Adipocyte (in vitro differentiated cells): ENCODE measurements at places on chromosomes 1 and 21.

DNA sequence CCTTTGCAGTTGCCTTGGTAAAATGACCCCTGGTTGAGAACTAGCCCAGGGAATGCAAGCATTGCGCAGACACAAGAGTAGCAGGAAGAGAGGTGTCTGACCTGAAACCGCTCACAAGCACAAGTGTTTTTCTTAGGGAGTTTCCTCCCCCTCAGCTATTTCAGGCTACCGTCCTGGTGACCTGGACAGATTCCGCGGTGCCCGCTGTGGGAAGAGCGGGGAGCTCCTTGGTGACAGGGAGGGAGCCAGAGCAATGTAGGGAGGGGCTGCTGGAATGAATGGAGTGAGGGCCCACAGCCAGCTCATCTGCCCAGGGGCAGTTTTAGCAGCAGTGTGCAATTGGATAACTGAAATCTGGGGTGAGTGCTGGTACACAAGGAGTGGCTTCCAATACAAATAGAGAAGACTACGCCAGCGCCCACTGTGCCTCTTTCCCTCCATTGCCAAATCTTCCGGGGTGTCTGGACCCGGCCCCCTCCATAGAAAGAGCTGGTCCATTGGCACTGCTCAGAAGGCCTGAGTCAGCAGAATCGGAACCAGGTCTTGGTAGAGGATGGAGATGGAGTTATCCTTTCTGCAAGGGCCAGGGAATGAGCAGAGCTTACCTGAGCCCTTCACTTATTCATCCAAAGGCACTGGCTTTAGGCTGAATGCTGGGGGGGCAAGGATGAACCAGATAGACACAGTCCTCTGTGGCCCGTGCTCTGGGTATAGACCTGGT lies 82.8 kb downstream of the TRABD2B start:
- DNase-seq = no peak

DNA sequence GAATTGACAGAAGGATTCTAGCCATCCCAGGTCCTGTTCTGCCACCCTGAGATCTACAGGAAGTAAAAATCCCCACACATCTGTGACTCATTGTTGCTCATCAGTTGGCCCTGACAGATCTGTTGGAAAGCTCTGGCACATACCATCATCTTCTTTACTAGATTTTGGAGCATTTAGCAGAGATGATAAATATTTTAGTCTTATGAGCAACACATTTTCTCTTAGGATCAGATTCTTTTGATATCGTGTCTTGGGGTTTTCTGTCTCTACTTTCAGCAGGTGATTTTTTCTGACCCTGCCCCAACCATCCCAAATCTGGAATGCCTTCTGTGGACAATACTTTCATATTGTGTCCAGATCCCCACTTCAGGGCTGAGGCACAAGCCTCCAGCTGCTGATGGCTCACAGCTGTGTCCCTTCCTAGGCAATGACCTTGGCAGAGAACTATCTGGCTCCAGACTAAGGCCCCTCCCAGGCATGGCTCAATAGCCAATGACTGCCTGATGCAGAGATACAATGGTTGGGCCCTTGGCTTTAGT lies 102.8 kb downstream of the GDAP2 start:
- peak; percentile 75 for DNase-seq

DNA sequence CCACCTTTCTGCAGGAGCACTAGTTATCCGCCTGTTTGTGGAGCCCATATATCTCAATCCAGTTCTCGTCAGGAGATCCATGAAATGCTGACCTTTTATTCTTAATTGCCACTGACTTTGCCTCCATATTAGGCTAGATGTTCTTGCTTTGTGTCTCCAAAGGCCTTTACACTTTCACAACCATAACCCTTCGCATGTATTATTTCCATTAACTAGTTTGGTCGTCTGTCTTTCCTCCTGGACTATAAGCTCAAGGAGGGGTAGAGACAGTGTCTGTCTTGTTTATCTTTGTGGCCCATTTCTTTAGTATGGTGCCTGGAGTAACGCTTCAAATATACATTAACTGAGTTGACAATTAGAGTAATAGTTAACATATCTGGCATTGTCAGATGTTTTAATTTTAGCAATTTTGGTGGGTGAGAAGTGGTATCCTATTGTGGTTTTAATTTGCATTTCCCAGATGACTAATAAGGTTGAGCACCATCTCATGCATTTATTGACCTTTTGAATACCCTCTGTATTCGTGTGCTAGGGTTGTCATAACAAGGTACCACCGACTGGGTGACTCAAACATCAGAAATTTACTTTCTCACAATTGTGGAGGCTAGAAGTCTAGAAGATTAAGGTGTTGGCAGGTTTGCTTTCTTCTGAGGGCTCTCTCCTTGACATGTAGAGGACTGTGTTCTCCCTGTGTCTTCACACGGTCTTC lies 21.7 kb upstream of the IL12RB2 start:
- DNase-seq = no peak

DNA sequence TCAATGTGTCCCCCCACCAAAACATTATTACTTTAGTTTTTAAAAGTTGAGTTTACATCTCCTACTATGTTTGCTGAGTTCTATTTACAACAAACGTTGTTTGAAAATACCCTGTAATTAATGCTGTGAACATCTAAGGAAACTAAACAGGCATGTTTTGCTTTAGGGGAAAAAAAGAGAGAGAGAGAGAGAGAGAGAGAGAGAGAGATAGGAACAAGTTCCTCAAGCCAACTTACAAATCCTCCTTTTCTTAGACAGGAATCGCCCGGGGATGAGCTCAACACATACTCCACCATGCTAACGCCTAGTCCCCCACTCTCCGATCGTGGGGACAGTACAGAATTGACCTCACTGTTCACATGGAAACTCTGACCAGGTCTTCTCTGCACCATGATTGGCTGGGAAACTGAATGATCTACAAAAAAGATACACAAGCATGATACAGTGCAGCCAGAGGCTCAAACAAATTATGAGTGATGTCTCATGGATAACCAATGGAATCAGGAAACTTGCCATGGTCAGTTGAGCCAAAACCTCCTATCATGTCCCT lies 59.8 kb downstream of the PUM1 start:
- DNase-seq = no peak

GRCh38 chr1:188027613-188028012 lies 1198.9 kb downstream of the PLA2G4A start:
- DNase-seq = peak; percentile 83

- DNase-seq = no peak
These were observed 27.8 kb downstream of the AVPR1B start for GRCh38 chr1:206089341-206089740.

DNA sequence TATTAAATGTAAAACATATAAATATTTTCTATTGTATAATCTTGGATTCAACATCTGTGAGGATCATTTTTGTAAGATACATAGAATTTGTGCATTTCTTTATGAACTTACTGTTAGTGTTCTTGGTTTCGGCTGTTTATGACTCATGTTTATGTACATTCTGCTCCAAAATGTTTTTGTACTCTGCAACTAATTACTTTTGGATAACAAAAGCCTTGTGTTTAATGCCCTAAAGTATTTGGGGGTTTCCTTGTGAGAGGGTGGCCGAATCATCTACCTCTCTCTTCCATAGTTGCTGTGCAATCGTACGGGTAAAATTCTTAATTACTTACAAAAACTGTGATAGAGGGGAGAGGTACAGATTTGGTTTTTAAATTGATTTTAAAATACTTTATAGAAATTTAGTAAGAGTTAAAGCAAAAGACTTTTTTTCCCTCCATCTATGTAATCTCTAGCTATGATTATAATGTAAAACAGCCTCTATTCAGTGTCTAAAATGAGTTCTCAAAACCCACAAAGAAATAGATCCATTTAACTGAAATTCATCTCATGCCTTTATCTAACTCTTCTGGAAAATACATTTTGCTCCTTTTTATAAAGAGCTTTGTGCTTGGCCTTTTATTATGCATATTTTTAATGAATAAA lies 38.7 kb upstream of the LRRC8C start:
- peak; percentile 71 for DNase-seq

DNA sequence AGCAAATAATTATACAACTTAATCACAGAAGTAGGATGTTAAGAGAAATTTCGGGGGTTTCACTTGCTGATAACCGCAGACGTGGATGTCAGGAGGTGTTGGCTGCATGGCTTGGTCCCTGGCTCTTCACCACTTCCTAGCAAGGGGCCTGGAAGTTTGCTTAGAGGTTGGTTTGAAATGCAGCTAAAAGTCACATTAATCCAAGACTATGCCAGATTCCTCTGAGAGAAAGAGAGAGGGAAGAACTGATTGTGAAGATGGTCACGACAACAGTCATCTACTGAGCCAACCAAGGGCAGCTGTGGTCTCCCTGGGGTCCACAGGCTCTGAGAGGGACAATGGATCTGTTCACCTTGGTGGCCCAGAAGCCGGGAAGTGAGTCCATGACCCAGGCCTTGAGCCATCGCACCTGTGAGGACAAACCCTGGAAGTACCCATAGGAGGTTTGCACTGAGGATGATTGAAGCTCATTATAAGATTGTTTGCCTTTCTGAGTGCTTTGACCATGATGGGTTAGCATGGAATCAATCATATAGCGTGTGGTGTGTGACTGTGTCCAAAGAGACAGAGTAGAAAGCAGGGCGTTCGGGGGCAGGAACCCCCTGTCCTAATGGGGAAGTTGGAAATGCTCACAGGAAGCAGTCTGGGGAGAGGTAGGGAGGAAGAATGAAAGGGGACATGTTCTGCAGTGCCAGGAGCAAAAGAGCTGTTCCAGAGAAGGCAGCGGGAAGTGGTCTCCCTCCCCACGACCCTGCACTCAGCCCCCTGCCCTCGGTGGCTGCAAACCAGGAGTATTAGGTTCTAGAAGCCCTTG lies 47.1 kb downstream of the UMODL1 start:
- no peak for DNase-seq

DNA sequence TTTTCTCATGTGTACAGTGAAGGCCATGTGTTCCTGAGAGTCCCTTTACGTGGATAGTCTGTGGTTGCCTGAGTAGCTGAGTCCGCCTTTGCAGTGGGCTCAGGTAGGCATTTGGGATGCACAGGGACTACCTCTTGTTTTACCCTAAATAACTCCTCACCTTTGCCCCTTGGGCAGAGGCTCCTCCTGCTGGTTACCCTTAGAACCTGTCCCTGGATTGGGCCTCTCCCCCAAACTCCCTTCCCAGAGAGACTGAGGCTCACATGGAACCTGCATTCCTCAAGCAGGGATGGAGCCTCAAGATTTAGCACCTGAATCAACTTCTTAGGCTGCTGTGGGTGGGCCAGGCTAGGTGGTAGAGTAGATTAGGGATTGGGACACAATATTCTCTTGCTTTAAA lies 111.7 kb downstream of the FOXD2 start:
- no peak for DNase-seq

DNA sequence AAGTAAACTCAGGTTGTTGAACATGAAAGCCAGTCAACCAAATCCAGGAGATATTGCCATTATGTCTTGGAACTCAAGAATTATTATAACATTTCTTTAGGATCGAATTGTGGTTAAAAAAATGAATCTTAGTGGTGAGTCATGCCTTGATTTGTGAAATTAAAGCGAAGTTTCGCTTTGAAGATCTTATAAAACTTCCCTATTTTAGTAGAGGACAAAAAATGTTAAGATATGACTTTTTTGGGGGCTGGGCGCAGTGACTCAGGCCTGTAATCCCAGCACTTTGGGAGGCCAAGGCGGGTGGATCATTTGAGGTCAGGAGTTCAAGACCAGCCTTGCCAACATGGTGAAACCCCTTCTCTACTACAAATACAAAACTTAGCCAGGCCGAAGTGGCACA lies 39.5 kb upstream of the PTBP2 start:
- no peak for DNase-seq

- no peak for DNase-seq
These were observed 102.0 kb upstream of the RUNX3 start for GRCh38 chr1:25031966-25032667.

DNA sequence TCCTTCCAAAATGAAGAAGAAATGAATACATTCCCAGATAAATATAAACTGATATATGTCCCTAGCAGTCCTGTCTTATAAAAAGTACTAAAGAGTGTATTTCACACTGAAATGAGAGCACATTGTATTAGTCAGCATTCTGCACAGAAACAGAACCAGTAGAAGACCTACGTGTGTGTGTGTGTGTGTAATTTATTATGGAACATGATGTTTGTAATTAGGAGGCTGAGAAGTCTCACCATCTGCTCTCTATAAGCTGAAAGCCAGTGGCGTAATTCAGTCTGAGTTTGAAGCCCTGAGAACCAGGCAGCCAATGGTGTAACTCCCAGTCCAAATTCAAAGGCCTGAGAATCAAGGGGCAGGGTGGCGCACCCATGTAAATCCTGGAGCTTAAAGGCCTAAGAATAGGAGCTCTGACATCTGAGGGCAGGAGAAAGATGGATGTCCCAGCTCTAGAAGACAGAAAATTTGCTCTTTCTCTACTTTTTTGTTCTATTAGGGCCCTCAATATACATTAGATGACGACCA lies 146.5 kb upstream of the LYPLAL1 start:
- DNase-seq = peak; percentile 7

GRCh38 chr1:12708396-12709090 lies 7.4 kb upstream of the AADACL3 start:
- DNase-seq = no peak

DNA sequence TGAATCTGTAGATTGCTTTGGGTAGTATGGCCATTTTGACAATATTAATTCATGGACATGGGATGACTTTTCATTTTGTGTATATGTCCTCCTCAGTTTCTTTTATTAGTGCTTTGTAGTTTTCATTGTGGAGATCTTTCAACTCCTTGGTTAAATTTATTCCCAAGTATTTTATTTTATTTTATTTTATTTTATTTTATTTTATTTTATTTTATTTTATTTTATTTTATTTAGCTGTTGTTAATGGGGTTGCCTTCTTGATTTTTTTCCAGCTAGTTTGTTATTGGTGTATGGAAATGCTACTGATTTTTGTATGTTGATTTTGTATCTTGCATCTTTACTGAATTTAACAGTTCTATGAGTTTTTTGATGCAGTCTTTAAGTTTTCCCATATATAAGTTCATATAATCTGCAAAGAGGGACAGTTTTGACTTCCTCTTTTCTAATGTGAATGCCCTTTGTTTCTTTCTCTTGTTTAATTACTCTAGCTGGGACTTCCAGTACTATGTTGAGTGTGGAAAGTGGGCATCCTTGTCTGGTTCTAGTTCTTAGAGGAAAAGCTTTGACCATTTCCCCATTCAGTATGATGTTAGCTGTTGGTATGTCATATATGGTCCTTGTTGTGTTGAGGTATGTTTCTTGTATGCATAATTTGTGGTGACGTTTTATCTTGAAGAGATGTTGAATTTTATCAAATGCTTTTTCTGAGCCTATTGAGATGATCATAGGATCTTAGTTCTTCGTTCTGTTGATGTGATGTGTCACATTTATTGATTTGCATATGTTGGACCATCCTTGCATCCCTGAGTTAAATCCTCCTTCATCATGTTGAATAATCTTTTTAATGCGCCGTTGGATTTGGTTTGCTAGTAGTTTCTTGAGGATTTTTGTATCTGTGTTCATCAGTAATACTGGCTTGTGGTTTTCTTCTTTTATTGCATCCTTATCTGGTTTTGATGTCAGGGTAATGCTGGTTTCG lies 14.3 kb downstream of the CEPT1 start:
- no peak for DNase-seq

GRCh38 chr1:210726621-210727020 lies 397.9 kb downstream of the HHAT start:
- peak; percentile 51 for DNase-seq

- no peak for DNase-seq
These were observed 57.8 kb downstream of the WNT9A start for GRCh38 chr1:227889863-227890405.
